ENCODE measurements at places on chromosomes 11 and 22. TPM values are rescaled to one million over a fixed set of nuclear protein-coding genes. Genes with fewer than 3 reads are reported as not detected.
A peak's percentile ranks its signal among the peaks of the same experiment; 100 is the strongest.

DNA sequence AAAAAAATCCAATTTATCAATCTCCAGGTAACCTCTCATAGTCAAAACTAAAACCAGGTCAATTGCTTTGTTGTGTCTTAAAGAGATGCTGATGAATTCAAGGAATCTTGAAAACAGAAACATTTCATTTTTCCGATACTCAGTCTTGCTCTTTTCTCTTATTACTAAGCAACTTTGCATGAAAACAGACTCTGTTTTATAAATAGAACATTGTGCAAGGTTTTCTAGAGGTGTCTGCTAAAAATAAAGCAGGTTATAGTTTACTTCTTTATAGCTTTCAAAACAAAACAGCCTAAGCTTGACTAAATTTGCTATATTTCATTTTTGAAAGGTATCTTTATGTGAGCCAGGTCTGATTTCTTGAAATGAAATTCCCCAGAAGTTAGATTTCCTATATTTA is 109.3 kb downstream of the ARL14EP start:
- no peak for DNase-seq

GRCh38 chr22:31272522-31273446 is 19.5 kb downstream of the PIK3IP1 start:
- no peak for DNase-seq

Gene KCNE3
- 0.08 TPM for total RNA-seq

Gene MMP8
- 1.1 TPM for total RNA-seq

GRCh38 chr11:34928960-34929680 is 12.7 kb downstream of the PDHX start:
- no peak for DNase-seq

Gene MIAT
- total RNA-seq, result 2.1 TPM

Gene IGF2
- total RNA-seq, result 6.2 TPM

- DNase-seq, result no peak
Measured at GRCh38 chr11:121588747-121589146, 136.0 kb upstream of the SORL1-AS1 start.

Gene CDON
- total RNA-seq, result 16.7 TPM

GRCh38 chr22:38454353-38455075 is 485 bp downstream of the KCNJ4 start:
- no peak for DNase-seq

DNA sequence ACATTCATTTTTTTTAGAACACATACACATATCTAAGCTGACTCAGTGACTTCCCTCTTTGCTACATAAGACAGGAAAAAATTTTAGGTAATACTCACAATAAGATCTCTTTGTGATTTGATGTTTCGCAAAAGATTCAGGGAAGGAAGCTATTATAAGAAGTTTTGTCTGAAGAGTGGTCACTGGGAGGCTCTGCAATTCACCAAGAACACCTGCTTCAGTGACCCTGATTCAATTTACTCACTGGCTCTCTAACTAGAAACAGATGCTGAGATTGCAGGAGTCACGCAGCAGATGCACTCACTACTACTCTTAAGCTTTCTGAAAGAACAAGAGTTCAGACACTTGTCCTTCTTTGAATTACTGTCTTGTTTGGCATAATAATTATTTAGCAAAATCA is 193.6 kb upstream of the DDI1 start:
- DNase-seq, result no peak

DNA sequence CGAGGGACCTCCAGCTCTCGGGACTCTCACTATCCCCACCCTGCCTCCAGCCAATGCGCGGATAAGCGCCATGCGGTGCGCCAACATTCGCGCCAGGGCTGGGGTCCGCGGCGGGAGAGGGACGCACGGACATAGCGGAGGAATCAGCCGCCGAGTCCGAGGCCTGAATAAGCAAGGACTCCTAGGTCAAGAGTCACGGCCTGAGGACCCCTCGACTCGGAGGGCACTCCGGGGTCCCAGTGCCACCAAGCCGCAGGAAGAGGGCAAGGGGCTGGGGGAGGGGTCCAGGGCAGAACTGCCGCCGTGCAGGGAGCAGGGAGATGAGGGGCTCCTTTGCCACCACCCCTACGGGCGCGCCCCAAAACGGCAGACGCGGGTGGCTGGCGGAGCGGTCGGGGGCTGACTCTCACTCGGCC is 552 bp downstream of the DSCAML1 start:
- no peak for DNase-seq

GRCh38 chr11:63854696-63855095 is 15.8 kb downstream of the MARK2 start:
- DNase-seq, result no peak

Gene CBLIF
- not detected for total RNA-seq

GRCh38 chr11:30983776-30984441 is 385.6 kb downstream of the DCDC1 start:
- no peak for DNase-seq

DNA sequence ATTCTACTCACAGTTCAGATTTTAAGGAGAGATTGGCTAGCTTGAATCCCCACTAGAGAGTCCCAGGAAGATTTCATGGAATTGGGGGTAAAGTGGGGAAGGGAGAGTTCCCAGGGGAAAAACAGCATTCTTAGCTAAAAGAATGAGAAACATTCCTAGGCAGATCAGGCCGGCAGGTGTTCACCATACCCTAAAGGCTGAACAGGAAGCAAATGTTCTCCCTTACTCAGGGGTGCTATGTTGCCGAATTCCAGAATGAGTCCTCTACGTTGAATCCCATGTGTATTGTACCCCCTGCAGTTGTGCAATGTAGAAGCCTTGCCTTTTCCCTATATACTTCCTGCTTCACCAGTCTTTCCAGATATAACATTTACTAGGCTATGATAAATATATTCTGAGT is 135.2 kb upstream of the NCAM1 start:
- no peak for DNase-seq

- peak; percentile 54 for DNase-seq
Measured at GRCh38 chr22:39185601-39186012, 33.1 kb upstream of the CBX7 start.

DNA sequence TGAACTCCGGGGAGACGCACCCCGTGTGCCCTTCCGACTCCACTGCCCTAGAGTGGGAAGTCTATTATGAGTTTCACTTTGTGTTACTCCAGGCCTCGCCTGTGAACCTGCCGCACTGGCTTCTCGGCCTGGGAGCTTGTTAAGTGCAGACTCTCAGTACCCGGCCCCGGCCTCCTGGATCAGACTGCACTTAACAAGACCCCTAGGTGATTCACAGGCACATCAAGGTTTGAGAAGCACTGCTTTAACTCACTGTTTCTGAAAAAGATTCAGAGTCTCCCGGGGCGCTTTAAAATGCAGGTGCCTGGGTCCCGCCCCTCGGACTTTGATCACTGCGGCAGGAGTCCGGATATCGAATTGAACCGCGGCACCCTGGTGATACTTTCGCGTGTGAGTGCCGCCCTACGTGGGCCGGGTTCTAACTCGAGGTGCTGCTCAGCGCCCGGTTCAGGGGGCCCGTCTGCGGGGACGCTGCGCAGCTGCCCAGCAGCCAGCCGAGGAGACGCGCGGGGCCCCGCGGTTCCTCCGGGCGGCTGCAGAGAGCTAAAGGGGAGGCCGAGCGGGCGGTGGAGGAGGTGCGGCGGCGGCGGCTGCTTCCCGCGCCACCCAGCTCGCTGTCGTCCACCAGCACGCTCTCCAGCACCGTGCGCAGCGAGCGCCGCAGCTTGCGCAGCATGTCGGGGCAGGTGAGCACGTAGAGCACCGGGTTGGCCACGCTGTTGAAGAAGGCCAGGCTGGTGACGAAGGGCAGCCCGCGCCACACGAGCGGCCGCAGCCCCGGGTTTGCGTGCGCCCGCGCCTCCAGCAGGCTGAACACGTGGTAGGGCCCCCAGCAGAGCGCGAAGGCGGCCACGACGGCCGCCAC is 3.4 kb downstream of the PTGDR2 start:
- no peak for DNase-seq

Gene CDC42EP1
- total RNA-seq, result 80.1 TPM

- no peak for DNase-seq
Measured at GRCh38 chr22:35656284-35656752, 8.1 kb downstream of the APOL6 start.

DNA sequence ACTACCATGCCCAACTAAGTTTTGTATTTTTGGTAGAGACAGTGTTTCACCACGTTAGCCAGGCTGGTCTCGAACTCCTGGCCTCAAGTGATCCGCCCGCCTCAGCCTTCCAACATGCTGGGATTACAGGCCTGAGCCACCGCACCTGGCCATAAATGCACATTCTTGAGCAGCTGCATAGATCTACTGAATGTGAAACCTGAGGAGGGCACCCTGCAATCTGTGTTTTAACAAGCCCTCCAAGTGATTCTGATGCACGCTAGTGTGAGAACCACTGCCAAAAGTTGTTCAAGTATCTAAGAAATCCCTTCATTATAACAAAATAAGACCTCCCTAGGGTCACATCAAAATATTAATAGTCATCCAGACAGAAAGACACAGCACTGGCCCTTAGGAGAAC is 89.3 kb downstream of the RDX start:
- DNase-seq, result no peak

DNA sequence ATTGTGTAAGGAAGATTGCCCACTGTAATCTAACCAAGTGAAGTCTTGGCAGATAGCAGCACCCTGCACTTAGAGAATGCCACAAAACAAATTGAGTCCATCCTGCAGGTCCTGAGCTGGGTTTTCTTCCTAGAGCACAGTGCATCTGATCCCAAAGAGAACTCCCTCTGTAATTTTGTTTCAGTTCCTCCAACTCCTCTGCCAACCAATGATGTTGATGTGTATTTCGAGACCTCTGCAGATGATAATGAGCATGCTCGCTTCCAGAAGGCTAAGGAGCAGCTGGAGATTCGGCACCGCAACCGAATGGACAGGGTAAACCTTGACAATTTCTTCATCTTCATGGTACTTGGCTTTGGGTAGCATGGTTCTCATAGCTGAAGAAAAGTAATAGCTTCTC is 33.1 kb upstream of the ST14 start:
- DNase-seq, result no peak

Gene UPK3A
- not detected for total RNA-seq

- DNase-seq, result no peak
Measured at GRCh38 chr11:104934594-104934993, 33.8 kb downstream of the CASP4 start.

Gene LMO1
- 19.3 TPM for total RNA-seq

- DNase-seq, result no peak
Measured at GRCh38 chr22:27566602-27567001, 235.0 kb downstream of the MN1 start.

GRCh38 chr11:64316672-64317324 is 561 bp downstream of the TRMT112 start:
- DNase-seq, result no peak

DNA sequence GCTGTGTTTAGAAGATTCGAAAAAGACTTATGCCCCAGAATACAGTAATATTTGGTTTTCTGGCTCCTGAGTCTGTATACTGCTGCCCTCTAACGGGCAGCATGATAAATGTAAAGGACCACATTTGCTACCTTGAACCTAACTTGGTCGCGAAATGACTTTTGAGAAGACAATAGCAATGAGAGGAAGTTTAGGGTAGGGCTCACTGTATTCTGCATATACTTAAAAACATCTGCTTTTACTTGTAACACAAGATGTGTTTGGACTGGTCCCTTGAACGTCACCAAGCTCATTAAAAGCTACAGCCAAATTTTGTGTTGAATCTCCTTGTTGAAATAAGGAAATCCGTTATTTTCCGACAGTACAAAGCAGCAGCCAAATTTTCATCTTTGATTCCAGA is 309.1 kb downstream of the SWAP70 start:
- DNase-seq, result no peak

DNA sequence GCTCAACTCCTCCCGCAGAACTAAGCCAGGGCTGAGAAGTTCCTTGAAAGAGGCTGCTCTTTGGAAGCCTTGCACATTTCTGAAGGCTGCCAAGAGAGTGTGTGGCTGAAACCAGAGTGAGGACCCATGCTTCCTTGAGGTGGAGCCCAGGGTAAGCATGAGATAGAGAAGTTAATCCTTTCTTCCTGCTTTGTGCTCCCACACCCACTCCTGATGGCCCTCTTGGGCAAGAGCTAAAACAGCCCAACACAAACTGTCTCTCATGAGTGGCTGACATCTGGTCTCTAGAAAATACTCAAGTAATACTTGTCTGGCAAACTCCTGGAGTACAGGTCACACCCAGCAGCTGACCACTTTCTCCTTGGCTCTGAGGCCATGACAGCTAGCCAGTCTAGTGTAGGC is 523.7 kb downstream of the INSC start:
- peak; percentile 47 for DNase-seq

DNA sequence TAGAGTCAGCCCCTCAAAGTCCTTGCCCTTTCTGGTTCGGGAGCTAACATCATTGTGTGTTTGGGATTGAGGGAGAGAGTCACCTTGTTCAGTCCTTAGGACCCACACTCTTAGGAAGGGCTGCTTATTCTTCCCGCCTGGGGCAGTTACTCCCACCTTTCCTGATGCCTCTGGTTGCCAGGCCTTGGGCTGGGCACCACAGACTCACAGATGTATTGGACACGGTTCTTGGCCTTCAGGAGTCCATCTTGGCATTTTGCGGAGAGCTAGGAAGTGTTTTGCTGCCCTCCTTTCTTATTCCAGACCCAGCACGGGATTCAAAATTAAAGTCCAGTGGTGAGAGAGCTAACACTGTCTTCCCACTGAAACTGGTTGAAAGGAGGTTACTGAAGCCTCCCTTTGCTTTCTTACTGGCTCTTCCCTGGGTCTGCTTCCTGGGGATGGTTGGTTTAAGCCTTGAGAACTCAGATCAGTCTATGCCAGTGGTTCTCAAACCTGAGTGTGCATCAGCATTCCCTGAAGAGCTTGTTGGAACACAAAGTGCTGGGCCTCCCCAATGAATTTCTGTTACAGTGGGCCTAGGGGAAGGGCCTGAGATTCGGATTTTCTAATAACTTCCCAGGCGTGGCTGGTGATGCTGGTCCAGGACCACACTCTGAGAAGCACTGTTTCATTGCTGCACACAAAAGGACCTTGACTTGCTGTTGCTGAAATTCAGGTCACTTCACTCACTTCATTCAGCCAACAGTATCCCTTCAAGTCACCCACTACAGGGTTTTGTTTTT is 1.4 kb downstream of the OSBP2 start:
- DNase-seq, result no peak

DNA sequence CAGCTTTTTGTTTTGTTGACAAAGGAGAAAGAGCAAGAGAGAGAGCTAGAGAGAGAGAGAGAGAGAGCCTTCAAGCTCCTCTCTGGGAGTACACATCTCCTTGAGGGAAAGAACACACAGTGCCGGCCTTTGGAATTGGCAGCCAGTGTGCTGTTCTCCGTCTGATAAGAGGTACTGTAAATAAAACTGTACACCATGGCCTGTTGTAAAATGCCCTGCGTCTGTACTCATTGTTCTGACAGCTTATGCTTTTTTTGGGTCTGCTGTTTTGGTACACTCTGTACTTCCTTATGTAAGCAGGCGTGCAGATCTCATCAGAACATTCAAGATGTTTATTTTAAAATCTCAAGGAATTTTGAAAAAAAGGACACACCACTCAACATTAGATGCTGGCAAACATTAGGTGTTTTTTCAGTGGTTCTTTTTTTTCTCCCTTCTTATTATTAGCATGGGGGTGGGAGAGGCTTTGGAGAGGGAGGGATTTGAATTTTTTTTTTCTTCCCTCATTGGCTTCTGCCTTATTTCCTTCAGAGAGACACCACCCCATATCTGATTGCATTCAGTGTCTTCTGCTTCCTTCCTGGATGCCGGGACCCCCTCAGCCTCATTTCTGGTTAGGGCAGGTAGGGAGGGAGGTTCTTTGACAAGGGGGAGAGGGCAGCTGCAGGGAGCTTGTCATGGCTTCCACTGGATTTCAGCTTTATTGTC is 116.8 kb upstream of the NNMT start:
- peak; percentile 94 for DNase-seq

GRCh38 chr11:95230810-95231126 is 234 bp downstream of the SESN3 start:
- no peak for DNase-seq

- DNase-seq, result no peak
Measured at GRCh38 chr11:67066333-67066709, 9.7 kb downstream of the RHOD start.

Gene NAGA
- total RNA-seq, result 26.2 TPM

GRCh38 chr11:2991452-2992233 is 486 bp downstream of the NAP1L4 start:
- no peak for DNase-seq
